Fibroblast of skin of back (primary cell): ENCODE measurements at places on chromosomes 12 and 14.

GRCh38 chr14:59190372-59190771, 1.9 kb downstream of the DAAM1 start:
- peak; percentile 26 for DNase-seq

DNA sequence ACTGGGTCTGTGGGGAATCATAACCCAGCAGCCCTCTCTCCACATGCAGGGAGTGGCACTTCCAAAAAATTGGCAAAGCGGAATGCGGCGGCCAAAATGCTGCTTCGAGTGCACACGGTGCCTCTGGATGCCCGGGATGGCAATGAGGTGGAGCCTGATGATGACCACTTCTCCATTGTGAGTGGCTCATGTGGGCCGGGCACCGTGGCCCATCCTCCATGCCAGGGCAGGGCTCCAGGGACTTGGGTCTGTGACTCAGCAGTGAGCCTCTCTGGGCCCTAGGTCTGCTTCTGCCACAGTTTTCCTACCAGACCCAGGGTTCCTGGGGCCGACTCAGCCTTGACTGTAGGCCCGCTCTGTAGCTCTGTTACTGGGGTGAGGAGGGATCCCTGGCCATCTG, 2.2 kb downstream of the NPFF start:
- DNase-seq = peak; percentile 51

GRCh38 chr12:99609455-99610181, 37.9 kb upstream of the GARIN6 start:
- DNase-seq = no peak

DNA sequence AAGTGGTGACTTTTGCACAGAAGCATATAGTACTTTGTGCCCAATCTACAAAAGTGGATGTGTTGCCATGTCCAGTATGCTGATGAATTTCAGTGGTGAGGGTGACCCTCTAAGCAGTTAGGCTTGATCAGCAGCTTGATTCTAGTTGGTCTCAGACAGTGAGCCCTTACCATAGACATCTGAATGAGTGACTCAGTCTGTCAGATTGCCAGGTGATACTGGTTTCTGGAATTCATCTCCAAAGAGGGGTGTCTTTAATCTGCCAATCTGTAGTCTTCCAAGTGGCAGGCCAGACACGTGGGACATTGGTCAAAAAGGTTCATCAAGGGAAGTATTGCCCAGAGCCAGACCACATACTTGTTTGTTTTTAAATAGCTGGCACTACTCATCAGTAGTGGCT, 187.4 kb upstream of the SLC16A7 start:
- DNase-seq = peak; percentile 39
